Activated CD8-positive, alpha-beta memory T cell treated with anti-CD3 and anti-CD28 coated beads, Interleukin-2, amount 10 ng/mL, durations not matched to agents 7 days and 5 days (primary cell): ENCODE measurements at places on chromosomes 16 and 17.

- no peak for DNase-seq
Observed at GRCh38 chr16:49483251-49483650, 109.6 kb downstream of the C16orf78 start.

- DNase-seq, result no peak
Observed at GRCh38 chr16:31134091-31134571, 1.4 kb downstream of the PRSS8 start.

DNA sequence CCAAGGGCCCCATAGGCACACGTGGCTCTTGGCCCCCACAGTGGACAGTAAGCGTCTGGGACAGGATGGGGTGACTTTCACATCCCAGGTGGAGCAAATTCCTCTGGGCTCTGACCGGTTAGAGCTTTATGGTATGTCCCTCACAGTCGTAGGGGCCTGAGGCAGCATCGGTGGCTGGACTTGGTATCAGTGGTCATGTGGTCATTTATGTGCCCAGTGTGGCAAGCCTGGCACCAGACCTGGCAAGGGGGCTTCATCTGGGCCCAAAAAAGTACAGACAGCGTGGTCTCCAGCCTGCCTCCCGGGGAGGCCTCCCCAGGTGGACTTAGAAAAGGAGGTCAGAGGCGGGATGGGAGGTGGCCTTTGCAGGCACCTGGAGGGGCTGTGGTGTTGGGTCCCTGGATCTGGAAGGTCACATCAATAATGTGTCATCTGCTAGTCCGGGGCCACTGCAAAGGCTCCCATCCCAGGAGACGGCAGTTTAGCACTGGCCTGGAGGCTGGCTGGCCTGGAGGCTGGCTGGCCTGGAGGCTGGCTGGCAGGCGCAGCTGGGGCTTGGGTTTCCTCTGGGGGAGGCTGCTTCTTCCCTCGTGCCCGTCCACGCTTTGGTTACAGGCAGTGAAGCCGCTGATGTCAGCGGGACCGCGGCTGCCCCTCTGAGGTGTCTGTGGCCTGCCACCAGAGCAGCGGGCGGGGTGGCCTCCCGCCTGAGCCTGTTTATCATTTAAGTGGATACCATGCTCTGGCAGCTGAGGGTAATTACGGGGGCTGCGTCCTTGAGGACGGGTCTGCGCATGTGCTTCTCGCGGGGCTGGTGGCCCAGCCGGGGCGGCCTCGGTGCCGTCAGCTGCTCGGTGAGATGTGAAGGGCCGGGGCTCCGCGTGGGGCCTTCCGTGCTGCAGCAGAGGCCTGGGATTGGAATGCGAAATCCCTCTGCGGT, 20.7 kb upstream of the CBX4 start:
- no peak for DNase-seq

GRCh38 chr16:67055712-67056487, 27.0 kb downstream of the CBFB start:
- peak; percentile 49 for DNase-seq

DNA sequence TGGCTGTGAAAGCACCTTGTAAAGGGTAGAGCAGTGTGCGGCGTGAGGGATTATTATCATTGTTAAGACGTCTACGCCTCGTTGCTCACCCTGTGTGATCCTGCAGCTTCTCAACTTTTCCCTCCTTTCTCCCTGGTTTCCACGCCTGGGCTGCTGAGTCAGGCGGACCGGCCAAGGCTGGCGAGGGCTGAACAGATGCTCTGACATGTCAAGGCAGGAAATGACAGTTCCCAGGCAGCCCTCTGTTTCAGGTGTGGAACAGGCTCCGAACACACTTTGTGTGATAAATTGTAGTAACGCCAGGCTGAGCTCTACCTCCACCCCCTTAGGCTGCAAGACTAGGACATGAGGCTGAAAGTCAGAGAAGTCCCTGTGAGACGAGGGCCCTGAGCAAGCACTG, 46.0 kb upstream of the TBX2 start:
- no peak for DNase-seq

GRCh38 chr16:50267651-50268050, 1.3 kb downstream of the ADCY7 start:
- peak; percentile 58 for DNase-seq

- peak; percentile 77 for DNase-seq
Observed at GRCh38 chr17:7478276-7479212, 887 bp downstream of the ZBTB4 start.

- DNase-seq, result no peak
Observed at GRCh38 chr17:4407851-4408250, 25.9 kb upstream of the SPNS3 start.

GRCh38 chr16:2964475-2965336, 631 bp downstream of the KREMEN2 start:
- DNase-seq, result peak; percentile 81

DNA sequence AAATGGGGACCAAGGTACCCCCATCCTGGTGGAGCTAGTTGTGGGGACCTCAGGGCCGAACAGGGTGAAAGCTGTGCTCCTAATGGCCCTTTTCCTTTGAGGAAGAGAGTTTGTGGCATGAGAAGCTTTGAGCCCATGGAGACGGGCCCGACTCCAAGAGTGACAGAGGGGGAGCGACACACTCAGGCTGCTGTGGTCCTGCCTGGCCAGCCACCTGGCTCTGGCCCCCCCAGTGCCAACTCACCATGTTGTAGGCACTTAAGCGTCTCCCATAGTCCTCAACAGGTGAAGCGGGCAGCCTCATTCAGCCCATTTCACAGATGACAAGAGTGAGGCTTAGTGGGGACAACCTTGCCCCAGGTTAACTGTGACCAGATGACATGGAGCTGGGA, 1.6 kb downstream of the IL21R start:
- peak; percentile 43 for DNase-seq

DNA sequence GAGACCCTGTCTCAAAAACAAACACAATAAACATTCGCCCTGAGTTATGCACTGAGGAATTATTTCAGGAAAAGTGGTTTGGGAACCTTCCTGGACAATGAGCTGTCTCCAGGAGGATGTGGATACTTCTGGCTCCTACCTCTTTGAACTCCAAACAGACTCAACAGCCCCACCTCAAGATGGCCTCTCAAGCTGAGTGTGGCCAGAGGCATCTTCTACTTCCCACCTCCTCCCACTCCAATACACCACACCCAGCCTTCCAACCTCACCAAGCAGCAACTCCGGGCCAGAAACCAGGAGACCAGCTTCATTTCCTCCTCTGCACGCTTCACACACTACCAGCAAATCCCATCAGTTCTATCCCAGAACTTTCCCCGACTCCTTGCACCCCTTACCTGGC, 11.6 kb downstream of the HBQ1 start:
- DNase-seq, result no peak

DNA sequence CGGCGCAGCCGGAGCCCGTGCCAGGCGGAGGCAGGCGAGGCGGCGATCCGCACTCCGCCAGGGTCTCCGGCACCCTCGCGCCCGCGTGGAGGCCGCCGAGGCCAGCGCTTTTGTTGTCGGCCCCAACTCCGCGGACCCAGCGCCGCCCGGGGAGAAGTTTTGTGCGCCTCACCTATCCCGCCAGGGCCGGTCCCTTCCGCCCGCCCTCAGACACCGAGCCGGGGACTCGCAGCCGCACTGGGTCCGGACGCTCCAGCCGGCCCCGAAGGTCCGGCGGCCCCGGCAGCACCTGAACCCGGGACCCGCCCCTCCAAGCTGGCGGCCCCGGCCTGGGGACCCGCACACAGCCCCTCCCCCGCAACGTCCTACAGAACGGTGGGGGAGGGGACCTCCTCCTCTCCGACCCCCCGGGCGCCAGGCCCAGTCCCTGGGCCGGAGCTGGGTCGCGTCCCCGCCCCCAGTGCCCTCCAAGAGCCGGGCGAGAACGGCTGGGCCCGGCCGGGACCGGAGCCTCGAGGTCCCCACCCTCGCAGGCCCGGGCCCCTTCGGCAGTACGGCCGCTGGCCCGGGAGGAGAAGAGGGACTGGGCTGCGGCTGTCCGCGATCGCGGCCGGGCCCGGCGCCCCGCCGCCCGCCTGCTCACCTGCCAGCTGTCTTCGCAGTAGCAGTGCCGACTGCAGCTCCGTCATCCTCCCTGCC, 698 bp downstream of the UBE2G1 start:
- DNase-seq, result peak; percentile 64
